ENCODE measurements at places on chromosomes 4 and X.
A peak's percentile ranks its signal among the peaks of the same experiment; 100 is the strongest.

- DNase-seq, result no peak
Measured at GRCh38 chr4:35975617-35976355, 268.5 kb downstream of the ARAP2 start.

GRCh38 chrX:3666975-3667374 is 46.5 kb downstream of the PRKX start:
- DNase-seq, result no peak

GRCh38 chrX:758917-759316 is 128.3 kb downstream of the SHOX start:
- DNase-seq, result no peak

DNA sequence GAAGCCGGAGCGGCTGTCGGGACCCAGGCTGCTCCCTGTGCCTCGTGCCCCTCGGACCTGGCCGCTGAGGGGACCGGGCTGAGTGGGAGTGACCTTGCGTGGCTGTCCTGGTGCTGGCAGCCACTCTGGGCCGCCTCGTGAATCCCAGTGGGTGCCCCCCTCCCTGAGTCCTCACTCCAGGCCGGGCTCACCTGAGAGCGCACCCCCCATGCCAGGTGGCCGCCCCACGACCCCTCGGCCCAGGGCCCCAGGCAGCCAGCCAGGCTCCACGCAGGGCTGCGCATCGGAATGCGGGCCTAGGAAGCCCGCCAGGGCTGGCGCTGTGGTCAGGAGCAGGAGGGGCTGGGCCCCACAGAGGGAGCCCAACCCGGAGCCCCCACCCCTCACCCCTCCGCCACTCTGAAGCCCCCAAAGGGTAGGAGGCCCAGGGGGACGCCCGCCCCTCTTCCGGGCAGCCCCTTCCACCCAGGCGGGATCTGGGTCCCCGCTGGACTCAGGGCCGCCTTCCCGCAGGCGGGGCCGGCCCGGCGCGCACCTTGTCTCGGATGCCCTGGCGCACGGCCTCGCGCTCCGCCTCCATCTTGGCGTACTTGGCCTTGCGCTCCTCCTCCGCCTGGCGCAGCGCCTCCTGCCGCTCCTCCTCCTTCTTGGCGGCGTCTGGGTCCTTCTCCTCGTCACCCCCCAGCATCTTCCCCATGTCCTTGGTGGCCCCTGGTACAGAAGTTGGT is 33.9 kb downstream of the CPLX1 start:
- DNase-seq, result peak; percentile 13

DNA sequence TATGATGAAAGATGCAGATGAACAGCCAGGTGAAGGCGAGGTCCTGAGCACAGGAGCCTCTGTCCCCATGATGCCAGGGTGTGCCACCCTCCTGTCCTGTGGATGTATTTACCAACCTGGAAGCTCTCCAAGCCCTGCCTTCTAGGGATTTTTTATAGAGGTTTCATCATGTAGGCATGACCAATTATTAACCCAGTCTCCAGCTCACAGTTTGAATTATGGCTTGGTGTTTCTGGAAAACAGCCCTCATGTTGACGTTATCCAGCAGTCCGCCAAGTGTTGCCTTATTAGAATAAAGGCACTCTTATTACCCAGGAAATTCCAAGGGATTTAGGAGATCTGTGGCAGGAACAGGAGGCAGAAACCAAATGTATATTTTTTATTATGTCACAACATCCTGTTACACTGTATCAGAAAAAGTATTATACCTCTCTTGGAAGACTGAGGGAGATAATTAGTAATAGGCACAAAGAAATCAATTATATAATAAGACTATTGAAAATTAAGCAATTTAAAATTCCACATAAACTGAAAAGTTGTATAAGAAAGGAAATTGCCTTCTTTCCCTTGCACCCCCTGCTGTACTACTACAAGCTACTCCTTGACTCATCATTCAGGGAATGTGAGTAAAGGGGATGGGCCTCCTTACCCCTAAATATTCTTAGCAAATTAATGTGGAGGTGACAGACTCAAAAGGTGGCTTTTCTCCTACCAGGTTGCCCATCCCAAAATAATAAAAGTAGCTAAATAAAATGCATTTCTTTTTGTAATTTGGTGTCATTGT is 129.6 kb downstream of the ZNF330 start:
- DNase-seq, result no peak

- no peak for DNase-seq
Measured at GRCh38 chrX:97210501-97210900, 326.8 kb downstream of the RPA4 start.

GRCh38 chr4:169420291-169420690 is 149.5 kb upstream of the SH3RF1 start:
- DNase-seq, result no peak

DNA sequence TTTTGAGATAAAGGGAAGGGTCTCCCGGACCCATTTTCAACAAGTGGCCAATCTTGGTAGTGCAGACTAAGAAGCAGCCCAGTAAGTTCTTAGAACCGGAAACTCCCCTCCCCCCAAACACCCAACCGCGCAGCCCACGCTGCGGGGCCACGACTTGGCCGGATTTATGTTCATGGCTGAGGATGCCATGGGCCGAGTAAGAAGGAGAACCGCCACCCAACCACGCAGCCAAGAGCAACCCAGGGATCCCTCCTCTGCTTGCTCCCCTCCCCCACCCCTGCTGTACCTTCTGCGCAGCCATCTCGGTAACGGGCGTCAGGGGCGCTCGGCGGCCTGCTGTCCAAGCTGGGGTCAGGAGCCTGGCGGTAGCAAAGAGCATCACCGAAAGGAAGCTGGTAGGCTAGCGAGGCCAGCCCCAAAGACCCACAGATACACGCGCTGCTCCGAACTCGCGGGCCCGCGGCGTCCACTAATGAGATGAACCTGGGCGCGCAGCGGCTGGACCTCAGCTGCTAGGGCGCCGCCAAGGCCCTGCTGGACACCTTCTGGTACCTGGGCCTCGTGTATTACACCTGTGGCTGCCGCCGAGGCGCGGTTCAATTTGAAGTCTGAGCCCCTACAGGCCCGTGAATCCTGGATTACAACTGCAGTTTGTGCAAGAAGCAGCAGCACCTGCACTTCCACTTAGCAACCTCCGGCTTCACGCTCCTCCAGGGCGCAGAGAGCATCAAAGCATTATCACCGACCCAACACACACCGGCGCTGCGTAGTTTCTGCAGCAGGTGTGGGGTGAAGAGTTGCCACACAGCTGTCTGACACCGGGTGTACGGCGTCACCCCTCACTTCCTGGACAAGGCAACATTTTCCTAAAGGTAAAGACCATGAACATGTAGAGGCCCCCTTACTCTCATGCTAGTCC is 63.4 kb downstream of the NUDT10 start:
- DNase-seq, result peak; percentile 20

DNA sequence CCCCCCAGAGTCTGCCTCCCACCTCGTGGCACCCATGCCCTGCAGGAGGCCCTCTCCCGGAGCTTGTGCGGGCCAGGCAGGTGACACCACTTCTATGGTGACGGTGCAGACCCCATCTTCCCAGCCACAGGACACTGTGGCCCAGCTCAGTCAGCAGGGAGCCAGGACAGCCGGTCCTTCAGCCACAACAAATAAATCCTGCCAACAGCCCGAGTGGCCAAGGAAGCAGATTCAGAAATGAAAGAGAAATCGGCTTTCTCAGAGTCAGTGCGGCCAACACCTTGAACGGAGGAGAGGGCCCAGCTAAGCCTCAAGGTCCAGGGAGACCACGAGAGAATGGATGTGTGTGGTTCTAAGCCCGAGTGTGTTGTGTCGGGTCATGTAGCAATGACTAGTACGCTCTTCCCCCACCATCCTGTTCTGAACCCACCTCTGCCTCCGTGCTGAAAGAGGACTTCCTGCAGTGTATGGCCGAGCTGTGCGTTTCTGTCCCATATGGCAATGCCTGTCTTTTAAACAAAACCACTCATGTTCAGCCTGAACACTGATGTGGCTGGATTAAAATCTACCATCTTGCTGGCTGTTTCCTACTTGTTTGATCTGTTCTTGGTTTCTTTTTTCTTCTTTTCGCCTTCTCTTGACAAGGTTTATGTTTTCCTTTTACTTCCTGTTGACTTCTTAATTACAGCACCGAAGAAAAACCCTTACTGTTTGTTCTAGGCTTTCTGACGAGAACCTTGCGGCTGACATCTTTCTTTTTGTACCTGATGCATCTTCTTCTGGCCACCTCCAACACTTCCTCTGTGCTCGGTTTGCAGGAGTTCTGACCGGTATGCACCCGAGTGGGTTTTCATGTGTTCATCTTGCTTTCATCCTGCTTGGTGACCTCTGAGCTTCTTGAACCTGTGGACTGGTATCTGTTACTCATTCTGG is 53.1 kb downstream of the GAK start:
- no peak for DNase-seq

- no peak for DNase-seq
Measured at GRCh38 chr4:39036172-39036571, 4.0 kb upstream of the TMEM156 start.

- no peak for DNase-seq
Measured at GRCh38 chrX:150934453-150934852, 36.0 kb upstream of the CD99L2 start.

DNA sequence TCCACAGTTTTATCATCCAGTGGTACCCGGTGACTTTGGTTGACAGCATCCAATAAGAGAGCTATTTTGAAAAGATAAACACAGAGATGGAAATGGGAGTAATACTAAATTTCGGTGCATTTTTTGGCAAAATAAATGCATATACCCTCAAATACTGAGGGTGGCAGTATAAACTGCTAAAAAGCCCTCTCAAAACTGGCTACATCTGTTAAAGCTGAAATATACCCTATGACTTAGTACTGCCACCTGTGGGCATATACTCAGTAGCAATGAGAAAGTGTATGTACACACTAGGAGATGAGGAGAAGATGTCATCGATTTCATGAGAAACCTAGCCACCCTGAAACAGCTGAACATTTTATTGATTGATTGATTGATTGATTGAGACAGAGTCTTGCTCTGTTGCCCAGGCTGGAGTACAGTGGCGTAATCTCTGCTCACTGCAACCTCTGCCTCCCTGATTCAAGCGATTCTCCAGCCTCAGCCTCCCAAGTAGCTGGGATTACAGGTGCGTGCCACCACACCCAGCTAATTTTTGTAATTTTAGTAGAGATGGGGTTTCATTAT is 12.2 kb upstream of the TMEM128 start:
- DNase-seq, result no peak

GRCh38 chr4:44760142-44760898 is 34.0 kb upstream of the GNPDA2 start:
- DNase-seq, result no peak

- peak; percentile 3 for DNase-seq
Measured at GRCh38 chr4:18075823-18076433, 54.4 kb upstream of the LCORL start.

- DNase-seq, result no peak
Measured at GRCh38 chrX:129719268-129719667, 19.5 kb upstream of the XPNPEP2 start.

GRCh38 chrX:43880425-43880824 is 1.8 kb downstream of the MAOB start:
- DNase-seq, result no peak

GRCh38 chr4:185502386-185502785 is 30.9 kb upstream of the CCDC110 start:
- no peak for DNase-seq

GRCh38 chrX:6718766-6719165 is 183.8 kb upstream of the VCX3A start:
- no peak for DNase-seq

DNA sequence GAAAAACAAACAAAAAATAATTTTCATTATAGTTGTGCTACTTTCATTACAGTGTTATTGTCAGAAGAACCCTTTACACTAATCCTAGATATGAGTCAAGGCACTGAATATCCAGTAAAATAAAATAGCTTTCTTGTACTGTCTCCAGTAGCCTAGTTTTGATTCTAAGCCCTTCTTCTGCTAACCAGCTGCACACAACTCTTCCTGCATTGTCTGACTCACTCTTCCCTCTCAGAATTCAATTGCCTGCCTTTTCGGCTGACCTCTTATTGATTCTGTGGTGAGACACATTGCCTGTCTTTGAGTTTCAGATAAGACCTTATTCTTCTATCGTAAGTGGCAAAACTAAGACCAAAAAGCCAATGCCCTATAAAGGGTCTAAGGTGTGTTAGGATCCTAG is 26.7 kb upstream of the PCDH18 start:
- DNase-seq, result no peak

DNA sequence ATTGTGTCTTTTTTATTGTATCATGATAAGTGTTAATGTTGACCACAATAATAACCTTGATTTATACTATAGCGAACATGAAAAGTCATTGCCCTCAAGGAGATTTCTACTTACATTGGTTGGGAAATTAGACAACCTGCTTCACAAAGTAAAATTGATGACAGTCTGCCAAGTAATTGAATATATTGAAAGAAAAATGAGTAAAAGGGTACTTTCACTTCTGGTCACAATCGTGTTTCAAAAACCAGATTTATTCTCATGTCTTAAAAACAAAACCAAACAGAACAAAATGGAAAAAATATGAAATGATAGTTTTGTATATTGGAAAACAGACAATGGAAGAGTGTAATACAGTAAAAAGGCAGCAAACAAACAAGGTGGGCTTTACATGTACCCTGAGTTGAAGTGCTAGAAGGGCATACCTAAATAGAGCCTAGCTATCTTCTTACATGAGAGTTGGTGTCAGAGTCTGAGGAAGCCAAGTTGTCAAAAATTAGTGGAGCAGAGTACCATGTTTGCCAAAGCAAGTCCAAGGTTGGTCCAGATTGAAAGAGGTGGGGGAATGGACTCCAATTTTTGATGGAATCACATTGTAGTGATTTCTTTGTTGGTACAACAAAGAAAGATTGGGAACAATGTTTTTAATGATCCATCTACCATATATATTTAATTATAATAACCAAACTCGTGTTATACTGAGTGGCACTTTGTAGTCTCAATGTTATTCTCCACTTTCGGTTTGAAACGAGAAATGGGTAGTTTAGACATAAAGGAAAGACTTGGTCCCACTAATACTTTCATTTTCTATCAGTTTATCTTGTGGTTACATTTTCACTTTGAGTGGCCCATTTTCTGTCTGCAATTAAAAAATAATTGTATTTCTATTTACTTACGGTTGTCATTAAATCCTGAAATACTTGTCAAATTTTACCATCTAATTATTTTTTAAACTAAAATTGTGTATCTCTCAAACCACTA is 775.6 kb downstream of the STIM2 start:
- DNase-seq, result no peak

- no peak for DNase-seq
Measured at GRCh38 chrX:145818186-145819113, 821 bp downstream of the SLITRK2 start.

DNA sequence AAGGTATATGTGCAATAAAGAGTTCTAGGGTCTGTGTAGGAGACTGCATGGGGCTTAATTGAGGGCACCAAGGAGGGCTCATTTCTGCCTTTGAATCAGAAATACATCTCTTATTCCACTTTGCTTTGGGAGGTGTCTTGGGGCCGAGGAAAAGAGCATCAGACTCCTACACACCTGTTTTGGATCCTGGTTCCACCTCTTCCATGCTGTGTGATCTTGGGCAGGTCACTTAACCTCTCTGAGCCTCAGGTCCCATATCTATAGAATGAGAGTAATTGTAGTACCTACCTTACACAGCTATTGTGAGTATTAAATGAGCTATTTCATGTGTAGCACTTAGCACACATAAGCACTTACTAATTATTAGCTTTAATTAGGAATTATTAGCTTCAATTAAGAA is 100.6 kb downstream of the RTL5 start:
- DNase-seq, result no peak
